Endodermal cell (in vitro differentiated cells): ENCODE measurements at places on chromosomes 11 and 22. TPM values are rescaled to one million over a fixed set of nuclear protein-coding genes. Genes with fewer than 3 reads are reported as not detected.

GRCh38 chr11:36803084-36803483 is 205.0 kb upstream of the RAG2 start:
- no peak for DNase-seq

DNA sequence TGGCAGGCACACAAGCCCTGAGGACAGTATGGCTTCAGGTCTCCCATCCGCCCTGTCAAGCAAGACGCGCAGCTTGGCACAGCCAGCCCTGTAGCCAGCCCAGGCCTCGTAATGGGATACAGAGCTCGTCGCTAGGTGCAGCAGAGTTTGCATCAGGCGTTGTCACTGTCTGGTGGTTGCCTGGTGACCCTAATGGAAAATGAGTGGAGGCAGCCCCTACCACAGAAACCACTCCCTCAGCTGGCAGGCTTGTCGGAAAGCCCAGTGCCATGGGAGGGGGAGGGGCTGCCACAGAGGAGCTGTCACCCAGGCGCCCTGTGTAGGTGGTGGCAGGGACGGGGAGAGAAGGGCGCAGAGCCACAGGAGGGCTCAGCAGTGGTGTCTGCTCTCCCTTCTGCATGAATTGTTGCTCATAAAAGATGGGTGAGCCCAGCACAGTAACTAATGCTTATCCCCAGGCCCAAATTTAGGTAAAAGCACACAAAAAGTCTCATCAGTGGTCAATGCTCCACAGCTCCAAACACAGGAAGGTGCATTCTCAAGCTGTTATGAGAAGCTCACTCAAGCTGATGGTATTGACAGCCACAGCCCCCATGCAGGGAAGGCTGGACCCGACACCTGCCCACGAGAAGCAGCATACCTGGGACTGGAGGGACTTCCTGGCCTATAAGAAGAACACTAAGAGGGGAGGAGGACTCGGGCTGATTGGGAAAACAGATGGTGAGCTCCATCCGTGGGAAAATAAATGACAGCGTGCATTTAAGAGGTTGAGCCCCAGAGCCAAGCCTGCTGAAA is 164.6 kb downstream of the ETS1 start:
- DNase-seq: peak; percentile 61

DNA sequence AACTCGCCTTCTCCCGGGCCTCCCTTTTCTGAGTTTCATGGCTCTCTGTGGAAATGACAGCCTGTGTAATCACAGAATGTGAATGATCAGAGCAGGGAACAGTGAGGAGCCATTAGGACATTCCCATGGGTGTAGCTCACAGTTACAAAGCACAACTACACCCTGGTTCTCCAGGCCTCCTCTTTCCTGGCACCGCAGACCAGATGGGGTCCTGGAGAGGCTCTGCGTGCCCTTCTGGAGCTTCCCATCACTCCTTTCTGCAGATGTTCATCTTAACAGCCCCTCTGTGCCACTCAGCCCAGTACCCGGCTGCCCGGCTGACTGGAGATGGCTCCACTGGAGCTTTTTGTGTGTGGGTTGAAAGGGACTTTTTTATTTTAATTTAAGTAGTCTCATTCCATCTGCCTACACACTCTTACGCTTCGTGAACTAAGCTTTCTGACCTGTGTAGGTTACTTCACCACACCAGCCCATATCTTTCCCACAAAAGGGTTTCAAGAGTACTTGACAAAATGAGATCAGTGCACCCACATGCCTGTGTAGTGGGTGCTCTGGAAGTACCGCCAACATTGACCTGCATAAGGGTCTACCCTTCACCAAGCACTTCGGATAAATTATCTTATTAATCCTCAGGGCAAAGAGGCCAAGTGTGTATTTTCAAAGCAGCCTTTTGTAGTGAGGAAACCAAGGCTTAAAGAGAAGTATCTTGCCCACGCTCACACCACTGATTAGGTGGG is 29.8 kb downstream of the SREBF2 start:
- DNase-seq: no peak

OPCML gene
- 0.49 to 1.2 TPM in 2 of 3 replicates, not detected in the other for total RNA-seq
